ENCODE measurements at places on chromosomes 7 and 10.

GRCh38 chr10:72105710-72106109 lies 17.4 kb upstream of the SPOCK2 start:
- no peak for DNase-seq

DNA sequence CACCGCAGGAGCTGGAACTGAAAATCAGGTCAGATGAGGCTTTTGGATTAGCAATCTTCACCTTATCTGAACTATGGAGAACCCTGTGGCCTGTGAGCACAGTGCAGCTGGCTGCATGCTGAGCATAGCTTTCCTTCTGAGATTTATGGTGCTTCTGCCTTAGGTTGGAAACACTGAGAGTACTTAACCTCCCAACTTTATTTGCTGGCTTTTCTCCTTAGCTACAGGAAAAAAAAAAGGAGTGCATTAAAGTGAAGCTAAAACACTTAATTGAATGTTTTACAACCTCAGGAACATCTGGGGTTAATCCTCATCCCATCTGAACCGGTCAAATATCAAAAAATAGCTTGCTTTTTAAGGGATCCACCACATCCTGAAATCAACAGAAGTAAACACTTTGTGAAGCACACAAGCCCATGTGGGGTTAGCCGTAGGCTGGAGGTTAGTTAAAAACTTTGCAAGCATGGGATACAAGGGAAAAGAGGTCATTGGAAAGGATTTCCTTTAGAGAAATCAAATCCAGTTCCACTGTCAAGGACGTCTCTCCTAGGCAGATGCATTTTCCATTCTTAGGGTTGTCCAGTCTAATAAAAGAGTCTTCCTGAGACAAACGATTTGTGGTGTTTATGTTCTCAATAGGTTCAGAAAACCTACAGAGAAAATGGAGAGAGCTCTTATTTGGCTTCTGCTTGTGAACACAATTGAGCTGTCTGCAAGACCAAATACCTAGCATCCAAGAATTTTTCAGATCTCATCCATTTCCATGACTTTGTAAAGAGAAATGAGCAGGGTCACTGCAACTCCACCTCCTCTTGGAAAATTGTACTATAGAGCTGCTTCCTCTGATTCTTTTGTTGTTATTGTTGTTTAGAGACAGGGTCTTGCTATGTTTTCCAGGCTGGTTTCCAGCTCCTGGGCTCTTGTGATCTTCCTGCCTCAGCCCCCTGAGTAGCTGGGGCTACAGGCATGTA lies 470.4 kb upstream of the IGFBP3 start:
- no peak for DNase-seq

DNA sequence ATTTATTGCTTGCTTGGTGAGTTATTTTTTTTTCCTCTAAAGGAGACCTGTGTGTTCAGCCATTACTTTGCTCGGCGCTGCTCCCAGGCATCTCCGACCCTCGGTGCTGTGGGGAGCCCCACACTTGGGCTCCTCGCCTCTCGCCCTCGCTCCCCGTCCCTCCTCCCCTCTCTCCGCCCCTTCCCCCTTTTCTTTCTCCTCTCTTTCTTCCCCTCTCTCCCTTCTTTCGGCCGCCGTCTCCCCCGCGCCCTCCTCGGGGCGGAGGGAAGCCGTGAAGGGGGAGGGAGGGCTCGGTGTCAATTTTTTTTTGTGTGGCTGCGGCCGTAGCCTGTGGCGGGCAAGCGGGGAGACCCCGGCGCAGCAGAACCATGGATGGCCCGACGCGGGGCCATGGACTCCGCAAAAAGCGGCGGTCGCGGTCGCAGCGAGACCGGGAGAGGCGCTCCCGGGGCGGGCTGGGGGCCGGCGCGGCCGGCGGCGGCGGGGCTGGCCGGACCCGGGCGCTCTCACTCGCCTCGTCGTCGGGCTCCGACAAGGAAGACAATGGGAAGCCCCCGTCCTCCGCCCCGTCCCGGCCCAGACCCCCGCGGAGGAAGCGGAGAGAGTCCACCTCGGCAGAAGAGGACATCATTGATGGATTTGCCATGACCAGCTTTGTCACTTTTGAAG lies 1.1 kb downstream of the AUTS2 start:
- DNase-seq, result peak; percentile 40

DNA sequence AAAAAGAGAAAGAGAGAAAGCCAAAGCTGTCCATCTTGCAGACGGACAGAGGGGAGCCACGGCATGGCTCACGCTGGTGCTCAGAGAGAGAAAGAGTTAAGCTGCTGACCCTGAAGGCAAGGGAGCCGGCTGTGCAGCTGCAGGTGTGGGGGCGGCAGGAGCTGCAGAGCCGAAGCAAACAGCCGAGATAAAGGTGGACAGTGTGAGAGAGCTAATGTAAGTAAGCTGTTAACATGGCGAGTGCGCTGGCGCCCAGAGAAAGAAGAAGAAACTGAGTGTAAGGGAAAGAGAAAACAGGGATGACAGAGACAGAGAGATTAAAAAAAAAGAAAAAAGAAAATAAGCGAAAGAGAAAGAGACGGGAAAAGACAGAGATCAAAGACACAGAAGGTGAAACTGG lies 18.2 kb downstream of the COL17A1 start:
- no peak for DNase-seq

DNA sequence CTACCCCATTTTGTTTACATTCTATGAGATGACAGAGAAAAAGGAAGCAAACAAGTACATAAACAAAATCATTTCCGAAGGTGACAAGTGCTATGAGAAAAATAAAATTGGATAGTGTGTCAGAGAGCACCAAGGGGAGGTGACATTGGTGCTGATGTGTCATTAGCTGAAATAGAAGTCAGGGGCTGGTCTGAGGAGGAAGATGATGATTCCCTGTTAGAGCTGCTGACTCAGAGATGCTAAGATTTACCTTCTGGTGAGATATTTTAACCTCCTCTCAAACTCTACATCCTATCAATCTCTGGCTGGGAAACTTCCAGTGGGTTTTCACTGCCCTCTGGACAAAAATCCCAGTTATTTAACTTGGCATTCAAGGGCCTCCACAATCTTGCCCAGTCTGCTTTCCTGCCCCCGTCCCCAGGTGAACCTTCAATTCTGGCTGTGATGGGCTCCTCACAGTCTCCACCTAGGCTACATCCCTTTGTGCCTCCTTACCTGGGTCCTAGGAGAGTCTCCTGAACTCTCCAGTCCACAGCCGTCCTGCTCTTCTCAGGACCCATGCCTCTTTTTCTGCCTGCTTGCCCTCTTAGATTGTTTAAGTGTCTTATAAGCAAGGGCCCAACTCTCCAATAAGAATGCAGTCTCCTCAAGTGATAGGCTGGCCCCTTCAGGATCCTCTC lies 26.6 kb downstream of the DUSP5 start:
- no peak for DNase-seq

GRCh38 chr10:43573250-43574000 lies 991 bp downstream of the ZNF239 start:
- DNase-seq, result no peak

- no peak for DNase-seq
Measured at GRCh38 chr10:80196950-80197315, 8.4 kb downstream of the ANXA11 start.

DNA sequence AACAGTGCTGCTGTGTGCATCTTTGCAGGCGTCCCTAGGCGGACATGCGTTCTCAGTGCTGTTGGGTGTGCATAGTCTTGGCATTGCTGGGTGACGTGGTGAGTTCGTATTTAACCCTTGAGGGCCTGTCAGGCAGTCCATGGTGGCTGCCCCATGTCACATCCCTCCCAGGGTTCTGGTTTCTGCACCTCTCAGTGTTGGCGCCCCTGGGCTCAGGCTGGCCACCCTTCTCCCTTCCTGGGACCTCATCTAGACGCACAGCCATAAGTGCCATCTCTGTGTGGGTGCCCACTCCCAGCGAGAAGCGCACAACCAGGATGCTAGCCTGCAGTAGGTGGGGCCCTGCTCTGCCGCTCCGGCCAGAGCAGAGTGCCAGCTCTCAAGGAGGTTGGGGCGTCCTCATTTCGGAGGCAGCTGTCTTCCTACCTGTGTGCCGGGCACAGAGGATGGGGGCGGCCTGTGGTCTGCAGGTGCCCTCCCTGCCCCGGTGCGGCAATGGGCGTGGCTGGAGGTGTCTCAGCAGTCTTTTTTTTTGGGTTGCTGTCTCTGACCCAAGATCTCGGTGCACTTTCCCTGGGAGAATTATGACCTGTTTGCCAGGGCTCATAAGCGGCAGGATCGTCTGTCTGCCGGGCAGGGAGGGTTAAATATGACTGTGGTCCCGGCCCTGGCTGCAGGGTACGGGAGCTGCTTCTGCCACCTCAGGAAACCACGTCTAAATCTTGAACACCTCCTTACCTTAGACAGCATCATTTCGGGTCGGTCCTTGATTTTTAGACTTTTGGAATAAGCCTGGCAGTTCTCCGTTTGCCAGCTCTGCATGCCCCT lies 6.5 kb downstream of the INPP5A start:
- DNase-seq, result no peak

DNA sequence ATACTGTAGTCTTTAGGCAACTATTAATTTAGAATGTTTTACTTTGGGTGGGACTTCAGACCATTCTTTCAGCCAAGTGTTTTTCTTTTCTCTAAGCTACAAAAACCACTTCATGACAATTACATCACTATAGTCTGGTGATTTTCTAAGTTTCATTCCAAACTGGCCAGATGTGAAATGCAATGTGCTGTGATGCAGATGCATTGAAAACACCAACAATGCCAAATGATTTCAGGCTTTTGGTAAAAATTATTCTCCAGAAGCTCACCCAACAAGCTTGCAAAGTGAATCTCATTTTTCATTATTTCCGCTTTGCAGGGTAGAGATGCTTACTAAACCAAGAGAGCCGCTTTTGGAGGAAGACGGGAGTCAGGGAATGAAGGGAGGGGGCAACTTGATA lies 118.4 kb upstream of the ANK3 start:
- no peak for DNase-seq

DNA sequence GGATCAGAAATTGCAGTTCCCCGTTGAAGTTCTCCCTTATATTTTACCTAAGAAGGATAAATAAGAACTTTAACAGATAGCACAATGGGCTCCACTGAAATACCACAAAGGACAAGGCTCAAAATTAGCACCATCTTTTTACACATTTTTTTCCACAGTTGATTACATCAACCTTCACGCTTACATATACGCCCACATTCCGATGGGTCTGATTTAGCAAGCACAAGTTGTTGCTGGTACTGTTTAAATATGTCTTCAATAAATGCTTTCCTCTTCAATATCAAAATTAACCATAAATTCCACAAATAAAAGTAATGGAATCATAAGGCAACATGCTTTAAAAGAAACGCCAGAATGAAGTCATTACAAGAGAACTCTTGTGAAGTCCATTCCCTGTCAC lies 79.5 kb downstream of the NEBL start:
- no peak for DNase-seq

DNA sequence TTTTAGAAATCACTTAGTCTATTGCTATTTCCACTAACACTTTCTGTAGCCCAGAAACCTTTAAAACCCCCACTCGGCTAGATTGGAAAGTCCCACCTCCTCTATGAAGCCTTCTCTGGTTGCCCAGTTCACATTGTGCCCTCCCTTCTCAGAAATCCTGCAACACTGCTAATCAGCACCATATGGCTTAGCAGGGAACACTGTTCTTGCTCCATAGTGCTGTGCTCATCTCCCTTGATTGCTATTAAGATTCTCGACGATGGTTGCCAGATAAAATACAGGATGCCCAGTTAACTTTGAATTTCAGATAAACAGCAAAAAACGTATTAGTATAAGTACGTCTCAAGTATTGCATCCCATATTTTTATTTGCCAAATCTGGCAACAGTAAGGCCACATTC lies 40.1 kb upstream of the XPNPEP1 start:
- DNase-seq, result no peak

DNA sequence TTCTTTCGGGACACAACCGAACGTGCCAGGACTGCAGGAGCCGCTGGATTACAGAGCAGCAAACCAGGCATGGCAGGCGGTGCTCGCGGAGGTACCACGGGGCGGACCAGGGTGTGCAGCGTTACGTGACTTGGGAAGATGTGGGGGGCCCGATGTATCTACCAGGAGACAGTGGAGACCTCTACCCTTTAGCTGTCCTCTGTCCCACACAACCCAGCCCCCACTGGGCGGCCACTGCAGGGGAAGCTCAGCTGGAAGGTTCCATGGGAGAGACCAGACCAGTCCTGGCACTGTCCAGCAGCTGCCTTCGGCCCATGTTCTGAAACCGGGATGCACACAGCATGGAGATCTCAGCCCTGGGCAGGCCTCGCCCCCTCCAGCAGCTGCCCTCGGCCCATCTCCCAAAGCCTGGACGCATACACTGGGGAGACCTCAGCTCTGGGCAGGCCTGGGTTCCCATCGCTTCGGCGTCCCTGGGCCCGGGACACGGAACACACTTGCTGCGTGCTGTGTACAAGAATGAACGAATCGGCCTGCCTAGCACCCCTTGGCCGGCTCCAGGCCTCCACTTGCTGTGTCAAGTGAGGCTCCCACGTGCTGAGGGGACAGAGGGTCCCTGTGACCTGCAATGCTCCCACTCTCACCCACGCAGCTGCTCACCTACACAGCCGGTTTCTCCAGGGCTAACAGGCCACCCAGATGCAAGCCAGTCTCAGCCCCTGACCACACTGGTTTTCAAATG lies 177.4 kb downstream of the ELFN1 start:
- no peak for DNase-seq

DNA sequence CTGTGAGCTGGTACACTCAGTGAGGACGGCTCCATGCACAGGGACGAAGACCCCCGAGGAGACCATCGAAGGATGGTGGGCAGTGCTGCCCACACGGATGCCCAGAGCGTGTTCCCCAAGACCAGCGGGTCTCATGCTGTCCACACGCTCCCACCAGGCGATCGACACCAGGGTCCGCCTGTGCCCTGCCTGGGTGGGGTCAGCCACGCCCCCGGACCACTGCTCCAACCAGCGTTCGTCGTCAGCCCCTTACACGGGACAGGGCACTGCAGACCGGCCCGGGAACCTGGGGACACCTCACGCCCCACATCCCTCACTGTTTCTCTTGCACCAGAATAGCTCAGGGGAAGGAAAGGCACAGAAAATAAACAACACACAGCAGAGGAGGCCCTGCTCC lies 223.5 kb downstream of the DNAJB6 start:
- no peak for DNase-seq

- peak; percentile 70 for DNase-seq
Measured at GRCh38 chr7:37208528-37208927, 240.1 kb downstream of the ELMO1 start.

DNA sequence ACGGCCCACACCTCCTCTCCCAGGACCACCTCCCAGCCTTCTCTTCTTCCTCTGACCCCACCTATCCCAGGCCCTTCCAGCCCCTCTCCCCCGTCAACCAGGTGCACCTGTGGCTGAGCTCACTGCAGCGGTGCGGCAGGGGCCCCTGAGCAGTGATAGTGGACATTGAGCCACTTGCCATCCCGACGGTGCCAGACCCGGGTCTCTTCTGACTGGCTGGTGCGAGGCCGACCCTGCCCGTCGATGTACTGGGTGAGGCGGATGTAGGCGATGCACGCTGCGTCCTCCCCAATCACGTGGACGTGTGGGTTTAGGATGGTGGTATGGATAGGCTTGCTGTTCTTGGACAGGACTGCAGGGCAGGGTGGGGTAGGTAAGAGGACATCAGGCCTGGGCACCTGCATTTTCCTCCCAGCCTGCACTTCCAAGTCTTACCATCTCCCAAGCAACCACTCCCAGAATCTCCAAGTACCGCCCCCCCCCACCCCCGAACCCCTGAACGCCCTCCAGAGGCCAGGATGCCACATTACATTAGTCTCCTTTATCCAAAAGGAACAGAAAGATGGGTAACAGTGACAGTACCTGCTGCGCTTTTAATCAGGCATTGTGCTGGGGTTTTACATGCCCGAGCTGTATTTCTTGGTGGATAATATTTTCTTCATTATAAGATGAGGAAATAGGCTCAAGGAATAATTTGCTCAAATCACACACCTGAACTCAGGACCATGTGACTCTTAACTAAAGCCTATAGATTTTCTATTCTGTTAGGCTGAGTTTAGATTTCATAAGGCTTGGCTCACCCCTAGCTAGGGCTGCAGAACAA lies 3.7 kb upstream of the NDST2 start:
- DNase-seq, result no peak

Data from NCI-H2081 (cell line).